Bone marrow (tissue), 2 donors: ENCODE measurements at places on chromosomes 5 and 9.

DNA sequence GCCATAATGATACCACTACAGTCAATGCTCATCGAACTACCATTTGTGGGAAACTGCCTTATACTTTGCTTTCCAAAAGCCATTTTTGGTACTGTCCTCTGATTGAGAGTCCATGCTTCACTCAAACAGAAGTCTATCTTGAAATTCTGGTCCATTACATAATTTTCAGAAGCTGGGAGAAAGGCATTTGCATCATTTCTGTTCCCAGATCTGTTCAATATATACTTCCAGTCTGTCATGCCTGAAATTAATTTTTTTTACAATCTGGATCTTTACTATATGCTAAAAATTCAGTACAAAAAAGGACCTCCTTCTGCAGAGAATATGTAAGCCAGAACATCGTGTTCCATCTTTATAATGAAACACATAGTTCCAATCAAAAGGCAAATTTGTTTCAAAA, 528.9 kb upstream of the MEF2C start:
- no peak for DNase-seq

DNA sequence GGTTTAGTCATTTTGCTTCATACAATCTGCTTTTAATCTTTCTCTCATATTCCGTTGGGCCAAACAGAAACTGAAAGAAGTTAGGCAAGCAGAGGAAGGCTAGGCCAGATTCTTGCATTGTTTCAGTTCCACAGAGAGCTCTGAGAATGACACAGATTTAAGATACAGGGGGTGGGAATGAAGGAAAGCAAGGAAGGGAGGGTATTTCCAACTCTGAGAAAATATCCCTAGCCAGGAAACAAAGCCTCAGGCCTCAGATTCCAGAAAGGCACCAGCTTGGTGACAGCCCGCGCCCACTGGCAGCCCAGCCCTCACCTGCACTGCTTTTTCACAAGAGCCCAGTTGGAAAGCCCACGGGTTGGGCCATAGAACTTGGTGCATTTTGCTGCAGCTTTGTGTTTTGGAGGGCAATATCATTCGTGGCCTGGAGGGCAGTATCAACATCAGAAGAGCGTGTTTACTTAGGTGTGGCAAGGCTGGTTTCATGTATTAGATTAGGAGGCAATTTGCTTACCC, 63.5 kb downstream of the ENC1 start:
- peak; percentile 57 for DNase-seq

- DNase-seq = no peak
These were observed 2.5 kb downstream of the TNPO1 start for GRCh38 chr5:72818866-72819534.

DNA sequence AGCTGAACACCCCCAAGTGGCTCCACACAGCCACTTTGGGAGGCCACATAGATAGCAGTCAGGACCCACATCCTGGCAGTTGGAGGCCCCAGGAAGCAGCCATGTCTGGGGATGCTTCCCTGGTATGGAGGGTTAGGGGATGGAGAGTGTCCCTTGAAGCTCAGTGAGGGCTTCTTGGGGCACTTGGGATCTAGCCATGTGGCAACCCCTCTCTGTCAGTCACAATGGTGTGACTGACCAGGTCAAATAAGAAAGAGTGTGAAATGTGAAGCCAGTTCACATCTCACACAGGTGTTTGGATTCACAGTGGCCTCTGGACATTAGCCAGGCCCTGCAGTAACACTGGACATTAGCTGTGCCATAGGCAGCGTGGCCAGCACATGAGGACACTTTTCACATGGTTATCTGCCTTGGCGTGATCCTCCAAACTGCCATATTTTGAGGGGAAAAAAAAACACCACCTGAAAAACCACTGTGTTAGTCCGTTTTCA, 53.9 kb upstream of the IL17B start:
- no peak for DNase-seq

GRCh38 chr5:33075731-33076130, 364.6 kb downstream of the NPR3 start:
- no peak for DNase-seq

GRCh38 chr9:79559495-79560181, 12.1 kb upstream of the TLE4 start:
- DNase-seq = no peak

DNA sequence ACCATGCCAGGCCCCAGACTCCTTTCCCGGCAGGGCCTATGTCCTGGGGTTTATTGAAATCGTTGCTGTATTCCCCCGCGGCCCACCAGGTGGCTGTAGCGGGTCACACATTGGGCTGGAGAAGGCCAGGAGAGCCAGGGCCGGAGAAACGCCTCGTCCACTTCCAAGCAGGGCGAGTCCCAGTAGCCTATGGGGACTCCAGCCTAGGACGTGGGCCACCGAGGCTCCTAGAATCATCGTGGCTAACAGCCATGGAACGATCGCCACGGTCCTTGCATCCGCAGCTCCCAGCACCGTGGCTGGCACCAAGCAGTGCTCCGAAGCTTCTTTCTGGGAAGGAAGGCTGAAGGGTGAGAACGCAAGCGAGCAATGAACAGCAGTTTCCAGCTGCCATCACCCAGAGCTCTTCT, 87.7 kb downstream of the ENTREP1 start:
- no peak for DNase-seq

- DNase-seq = peak; percentile 46
These were observed 498 bp downstream of the HAUS6 start for GRCh38 chr9:19102181-19102630.

- DNase-seq = no peak
These were observed 161.5 kb downstream of the CARTPT start for GRCh38 chr5:71880536-71880935.

- DNase-seq = no peak
These were observed 60.0 kb downstream of the HSD17B4 start for GRCh38 chr5:119512277-119512676.

DNA sequence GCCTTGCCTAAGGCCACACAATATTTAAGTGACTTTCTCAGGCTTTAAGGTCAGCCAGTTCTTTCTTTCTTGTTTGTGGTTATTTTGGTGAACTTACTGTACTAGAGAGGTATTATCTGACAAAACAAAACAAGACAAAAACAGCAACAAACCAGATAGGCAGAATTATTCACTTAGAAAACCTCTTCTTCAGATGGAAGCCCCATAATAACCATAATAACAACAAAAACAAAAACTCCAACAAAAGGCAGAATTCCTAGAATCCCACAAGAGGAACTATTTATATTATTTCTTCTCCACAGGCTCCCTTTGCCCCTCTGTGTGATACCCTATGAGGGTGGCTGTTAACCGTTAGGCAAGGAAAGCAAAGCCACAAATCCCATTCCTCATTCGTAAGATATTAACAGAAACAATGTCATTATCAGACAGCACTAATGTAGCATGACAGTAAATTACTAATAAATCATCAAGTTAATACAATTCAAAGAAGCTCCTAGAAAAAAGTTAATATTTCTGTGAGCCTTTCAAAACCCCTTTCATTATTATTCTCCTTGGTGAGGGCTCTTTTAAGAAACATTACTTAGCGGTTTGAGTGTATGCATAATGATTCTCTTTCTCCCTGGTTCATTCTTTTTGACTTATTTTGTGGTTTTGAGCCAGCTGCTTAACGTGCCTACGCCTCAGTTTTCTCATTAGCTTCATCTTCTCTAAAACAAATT, 274.9 kb downstream of the EFNA5 start:
- no peak for DNase-seq

DNA sequence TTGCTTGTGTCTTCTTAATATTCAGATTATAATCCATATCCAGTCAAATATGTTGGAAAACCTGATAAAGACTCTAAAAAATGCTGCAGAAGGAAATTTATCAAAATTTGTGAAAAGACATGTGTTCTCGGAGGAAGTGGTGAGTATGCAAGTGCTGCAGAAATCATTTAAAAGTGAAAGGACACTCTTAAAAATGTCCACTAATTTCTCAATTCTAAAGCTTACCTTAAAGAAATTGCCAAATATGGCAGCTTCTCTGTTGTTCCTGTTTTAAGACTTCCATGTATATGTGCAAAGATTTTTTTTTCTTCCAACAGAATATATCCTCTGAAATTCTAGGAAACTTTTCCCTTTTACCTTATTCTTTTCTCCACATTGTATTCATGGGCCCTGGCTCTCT, 32.4 kb downstream of the PTCD2 start:
- no peak for DNase-seq

- DNase-seq = no peak
These were observed 170.6 kb downstream of the SEMA6A start for GRCh38 chr5:116404016-116404415.

DNA sequence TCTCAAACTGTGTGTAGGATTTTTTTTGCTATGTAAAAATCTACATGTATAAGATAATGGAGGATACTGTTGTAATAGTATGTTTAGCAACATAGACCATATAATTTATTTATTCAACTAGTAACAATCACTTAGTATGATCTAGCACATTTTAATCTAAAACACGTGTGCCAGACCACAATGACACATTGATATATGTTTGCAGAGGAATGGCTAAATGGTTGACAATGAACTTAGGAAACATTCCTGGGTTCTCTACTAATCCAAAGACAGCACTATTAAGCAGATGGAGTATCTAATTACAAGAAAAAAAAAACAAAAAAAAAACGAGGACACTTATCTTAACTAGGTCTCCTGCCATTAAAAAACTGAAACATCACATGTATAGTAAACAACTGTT, 261.7 kb upstream of the PAPPA start:
- no peak for DNase-seq

- no peak for DNase-seq
These were observed 42.8 kb downstream of the TIMD4 start for GRCh38 chr5:156920042-156920860.

DNA sequence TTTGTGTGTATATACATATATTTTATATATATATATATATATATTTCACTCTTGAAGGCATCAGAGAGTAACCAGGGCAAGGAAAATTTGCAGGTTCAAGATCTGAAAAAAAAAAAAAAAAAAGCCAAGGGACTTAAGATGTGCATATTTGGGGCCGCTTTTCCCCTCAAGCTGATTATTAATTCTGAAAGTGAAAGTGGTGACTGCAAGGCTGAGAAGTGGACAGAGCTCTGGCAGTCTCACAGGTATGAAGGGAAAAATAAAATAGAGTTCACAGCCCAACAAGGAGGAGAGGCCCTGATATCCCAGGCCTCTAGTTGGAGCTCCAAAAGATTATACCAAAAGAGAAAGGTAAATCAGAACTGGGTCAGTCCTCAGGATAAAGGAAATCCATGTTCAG, 234.4 kb upstream of the GAS1 start:
- DNase-seq = no peak

DNA sequence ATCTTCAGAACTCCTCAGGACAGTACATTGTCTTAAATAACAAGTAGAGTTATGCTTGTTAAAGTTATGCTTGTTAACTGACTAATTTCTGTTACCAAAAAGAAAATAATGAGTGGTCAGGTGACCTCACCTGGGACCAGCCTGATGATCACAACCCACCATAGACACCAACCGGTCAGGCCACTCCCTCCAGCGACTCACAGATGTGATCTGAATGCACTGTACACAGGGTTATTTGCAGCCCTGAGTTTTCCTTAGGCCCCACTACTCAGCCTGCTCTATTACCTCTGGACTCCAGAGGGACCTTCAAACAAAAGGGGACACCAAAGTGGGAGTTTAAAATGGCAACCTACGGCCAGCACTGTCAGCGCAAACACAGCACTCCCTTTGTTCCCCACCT, 55.3 kb downstream of the ARSB start:
- DNase-seq = no peak

DNA sequence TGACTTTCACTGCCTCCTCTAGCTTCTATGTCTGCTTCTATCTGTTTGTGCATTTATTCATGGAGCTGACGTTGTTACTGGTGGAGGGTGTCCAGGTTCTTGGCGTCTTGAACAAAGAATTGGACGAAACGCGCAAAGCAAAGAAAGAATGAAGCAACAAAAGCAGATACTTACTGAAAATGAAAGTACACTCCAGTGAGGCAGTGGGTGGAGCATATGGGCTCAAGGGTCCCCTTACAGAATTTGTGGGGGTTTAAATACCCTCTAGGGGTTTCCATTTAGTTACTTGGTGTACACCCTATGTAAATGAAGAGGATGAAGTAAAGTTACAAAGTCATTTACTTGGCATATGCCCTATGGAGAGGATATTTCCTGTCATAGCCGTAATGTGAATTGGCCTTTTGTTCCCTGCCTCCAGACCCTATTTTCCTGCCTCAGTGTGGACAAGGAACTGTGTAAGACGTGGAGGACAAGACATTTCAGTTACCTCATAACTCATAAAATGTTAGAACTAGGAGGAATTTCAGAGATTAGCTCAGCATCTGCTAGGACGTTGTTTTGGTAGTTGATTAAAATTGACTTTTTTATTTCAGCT, 3.1 kb downstream of the POLR3G start:
- DNase-seq = no peak

GRCh38 chr9:108099854-108100253, 610.3 kb upstream of the KLF4 start:
- no peak for DNase-seq

DNA sequence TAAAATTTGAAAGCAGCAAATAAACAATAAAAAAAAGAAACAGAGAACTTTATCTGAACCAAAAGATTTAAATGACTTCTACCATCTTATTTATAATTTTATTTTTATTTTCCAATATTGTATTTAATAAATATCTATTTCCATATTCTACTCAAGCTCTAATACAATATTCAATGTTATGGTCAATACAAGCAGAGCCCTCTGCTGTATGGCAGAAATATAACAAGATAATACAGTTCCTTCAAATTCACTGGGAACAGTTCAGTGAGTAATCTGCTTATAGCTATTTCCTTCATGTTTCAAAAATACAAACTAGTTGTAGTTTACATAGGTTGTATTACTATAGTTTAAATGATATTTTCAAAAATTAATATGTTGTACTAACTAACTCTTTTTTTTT, 332.7 kb downstream of the PRDM9 start:
- DNase-seq = no peak

- DNase-seq = no peak
These were observed 134.9 kb downstream of the RGS3 start for GRCh38 chr9:113598451-113598850.

- DNase-seq = no peak
These were observed 67.8 kb upstream of the IL33 start for GRCh38 chr9:6147846-6148245.
